Activated CD4-positive, alpha-beta memory T cell treated with anti-CD3 and anti-CD28 coated beads for 36 hours (primary cell): ENCODE measurements at places on chromosomes 11 and 22. TPM values are rescaled to one million over a fixed set of nuclear protein-coding genes. Genes with fewer than 3 reads are reported as not detected.

The IGSF22 gene
- total RNA-seq: 1.00 TPM

The PLAAT5 gene
- 0.15 TPM for total RNA-seq

The ANKK1 gene
- 0.07 TPM for total RNA-seq

DNA sequence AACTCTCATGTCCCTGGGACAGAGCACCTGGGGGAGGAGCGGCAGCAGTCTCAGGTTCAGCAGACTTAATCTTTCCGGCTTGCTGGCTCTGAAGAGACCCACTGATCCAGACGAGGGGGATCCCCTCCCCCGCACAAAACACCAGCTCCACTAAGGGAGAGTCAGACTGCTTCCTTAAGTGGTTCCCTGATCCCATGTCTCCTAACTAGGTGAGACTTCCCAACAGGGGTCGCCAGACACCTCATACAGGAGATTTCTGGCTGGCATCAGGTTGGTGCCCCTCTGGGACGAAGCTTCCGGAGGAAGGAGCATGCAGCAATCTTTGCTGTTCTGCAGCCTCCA, 157.2 kb upstream of the TMEM45B start:
- no peak for DNase-seq

- DNase-seq: no peak
Observed at GRCh38 chr11:123196060-123196714, 1.1 kb upstream of the CLMP start.

- no peak for DNase-seq
Observed at GRCh38 chr11:21615955-21616371, 576.9 kb upstream of the ANO5 start.

GRCh38 chr11:110249066-110249465, 47.3 kb downstream of the RDX start:
- no peak for DNase-seq

DNA sequence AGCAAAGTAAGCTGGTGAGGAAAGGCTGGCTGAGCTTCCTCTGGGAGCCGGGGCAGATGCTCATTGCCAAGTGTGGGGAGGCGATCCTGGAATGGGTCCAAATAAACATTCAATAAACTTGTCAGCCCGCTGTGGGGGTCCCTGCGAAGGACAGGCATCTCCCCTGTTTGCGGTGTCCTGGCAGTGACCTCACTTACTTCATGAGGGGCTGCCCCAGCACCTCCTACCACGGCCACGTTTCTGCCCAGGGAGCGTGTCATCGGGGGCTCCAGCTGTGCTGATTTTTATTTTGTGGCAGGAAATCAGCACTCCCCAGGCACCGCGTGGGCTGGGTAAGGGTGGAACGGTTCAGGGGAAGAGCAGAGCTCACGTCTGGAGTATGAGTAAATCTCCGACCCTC, 493.9 kb upstream of the B3GAT1 start:
- no peak for DNase-seq

GRCh38 chr11:79388201-79388600, 52.6 kb downstream of the TENM4 start:
- DNase-seq: no peak

- peak; percentile 80 for DNase-seq
Observed at GRCh38 chr22:21632237-21632895, at the start of gene CCDC116. CCDC116 (plus strand) TSS chr22:21632760; CDS start chr22:21633182, 422 bp downstream.

DNA sequence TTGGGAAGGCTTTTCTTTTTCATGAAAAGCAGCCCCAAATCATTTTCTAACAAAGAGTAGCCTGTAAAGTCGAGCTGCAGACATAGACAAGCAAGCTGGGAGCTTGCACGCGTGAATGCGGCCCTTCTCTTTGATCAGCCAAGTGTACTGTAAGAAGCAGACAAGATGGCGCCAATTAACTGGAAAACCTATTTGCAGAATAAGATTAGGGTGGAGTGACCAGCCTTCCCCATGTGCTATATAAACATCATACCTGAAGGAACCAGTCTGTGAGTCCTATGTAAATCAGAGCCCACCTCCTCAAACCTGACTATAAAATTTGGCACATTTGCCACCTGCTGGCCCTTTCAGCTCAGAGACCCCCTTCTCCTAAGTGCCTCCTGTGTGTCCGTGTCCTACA, 982.7 kb downstream of the OPCML start:
- no peak for DNase-seq

- DNase-seq: no peak
Observed at GRCh38 chr11:123765601-123766000, 11.3 kb upstream of the OR6X1 start.

- no peak for DNase-seq
Observed at GRCh38 chr22:43570531-43571165, 158.8 kb downstream of the MPPED1 start.
